Activated CD4-positive, CD25-positive, alpha-beta regulatory T cell treated with anti-CD3 and anti-CD28 coated beads, Interleukin-2, amount 50 U/mL, for 16 hours (primary cell): ENCODE measurements at places on chromosomes 1 and 21.

GRCh38 chr1:85437139-85437538, 27.8 kb downstream of the DDAH1 start:
- DNase-seq = no peak

DNA sequence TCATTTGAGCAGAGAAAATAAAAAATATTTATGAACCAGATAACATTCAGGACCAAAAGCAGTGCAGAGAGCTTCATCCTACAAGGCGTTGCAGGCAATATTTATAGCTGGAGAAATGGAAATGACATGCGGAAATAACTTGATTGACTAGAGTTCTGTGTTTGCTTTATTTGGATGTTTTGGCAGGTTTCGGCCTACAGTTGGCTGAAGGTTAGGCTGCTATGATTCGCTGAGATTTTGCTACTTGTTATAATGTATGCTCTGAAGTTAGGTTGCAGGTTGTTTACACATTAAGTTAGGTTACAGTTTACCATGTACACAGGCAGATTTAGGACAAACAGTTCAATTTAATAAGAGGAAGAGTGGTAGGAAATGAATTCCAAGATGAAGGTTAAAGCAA, 632 bp upstream of the OR13G1 start:
- no peak for DNase-seq

GRCh38 chr21:45926281-45926680, 55.3 kb upstream of the COL6A1 start:
- no peak for DNase-seq

GRCh38 chr1:19124273-19124672, 85.8 kb downstream of the UBR4 start:
- no peak for DNase-seq

DNA sequence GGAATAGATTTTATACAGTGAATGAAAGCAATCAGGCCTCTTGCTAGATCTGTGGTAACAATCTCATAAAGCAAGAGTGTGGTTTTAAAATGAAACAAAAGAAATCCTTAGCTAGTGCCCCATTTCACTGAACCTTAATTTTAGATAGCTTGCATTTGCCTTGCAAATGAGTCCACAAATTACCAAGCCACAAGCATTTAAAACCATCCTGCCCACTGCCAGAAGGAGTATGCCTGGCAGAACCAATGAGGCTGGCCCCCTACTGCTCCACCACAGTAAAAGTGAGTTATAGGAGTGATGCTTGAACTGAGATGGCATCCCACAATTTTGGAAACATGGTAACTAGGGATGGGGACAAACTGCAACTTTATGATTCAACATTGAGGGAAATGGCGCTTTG, 206.4 kb upstream of the LMO4 start:
- no peak for DNase-seq

GRCh38 chr1:27527223-27527889, 37.4 kb upstream of the WASF2 start:
- no peak for DNase-seq

GRCh38 chr21:42232176-42232825, 13.4 kb downstream of the ABCG1 start:
- DNase-seq = no peak

- DNase-seq = no peak
Observed at GRCh38 chr1:30757352-30758120, at the start of gene LAPTM5. Gene LAPTM5 (minus strand): TSS chr1:30757774. CDS start chr1:30757745, 29 bp downstream.

GRCh38 chr1:156511644-156512043, 11.1 kb upstream of the MEF2D start:
- no peak for DNase-seq

DNA sequence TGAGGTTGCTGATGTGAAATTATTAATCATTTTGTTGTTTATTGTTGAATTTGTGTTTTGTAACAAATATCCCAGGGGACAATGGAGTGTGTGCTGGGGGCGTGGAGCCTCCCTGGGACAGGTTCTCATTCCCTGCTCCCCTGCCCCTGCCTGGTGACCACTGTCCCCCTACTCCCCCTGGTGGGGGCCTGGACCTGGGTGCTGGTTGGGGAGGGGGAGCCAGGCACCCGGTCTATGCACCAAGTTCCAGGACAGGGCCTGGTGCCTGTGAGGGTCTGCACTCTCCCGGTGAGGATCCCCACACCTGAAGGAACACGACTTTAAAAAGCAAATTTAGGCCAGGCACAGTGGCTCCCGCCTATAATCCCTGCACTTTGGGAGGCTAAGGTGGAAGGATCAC, 42.4 kb downstream of the CHD5 start:
- DNase-seq = no peak

DNA sequence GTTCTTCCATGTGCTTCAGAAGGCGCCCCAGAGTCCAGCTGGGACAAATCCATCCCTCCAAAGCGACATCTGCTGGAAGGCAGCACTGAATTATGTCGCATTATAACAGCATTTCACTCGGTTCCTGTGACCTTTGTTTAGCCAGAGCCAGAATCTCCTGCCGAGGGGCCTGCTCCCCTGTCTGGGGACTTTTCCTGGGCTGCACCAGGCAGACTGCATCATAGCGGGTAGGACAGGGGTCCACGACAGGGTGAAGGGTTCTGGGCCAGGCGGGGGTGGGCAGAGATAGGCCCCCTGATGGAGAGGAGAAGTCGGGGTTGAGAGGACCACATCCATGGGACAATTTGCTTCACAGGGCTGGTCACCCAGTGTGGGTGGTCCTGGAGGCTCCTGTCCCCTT, 276.9 kb downstream of the MATN1 start:
- no peak for DNase-seq

DNA sequence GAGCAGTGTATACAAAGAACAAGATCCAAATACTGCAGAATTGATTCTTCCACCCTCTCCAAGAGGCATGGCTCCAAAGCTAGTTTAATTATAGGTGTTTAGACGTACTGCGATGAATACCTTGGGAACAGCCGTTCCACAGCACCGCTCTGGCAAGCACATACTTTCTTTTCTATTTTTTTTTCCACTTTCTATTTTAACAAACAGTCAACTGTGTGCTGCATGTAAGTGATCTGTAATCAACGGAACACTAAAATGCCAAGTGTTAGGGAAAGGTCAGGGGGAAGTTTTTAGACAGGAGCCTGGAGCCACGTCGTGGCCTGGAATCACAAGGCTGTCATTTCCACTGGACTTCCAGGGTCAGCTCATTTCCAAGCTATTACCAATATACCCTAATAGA, 486.4 kb upstream of the DAB1 start:
- DNase-seq = no peak

- no peak for DNase-seq
Observed at GRCh38 chr1:3055051-3055450, 14.0 kb upstream of the PRDM16 start.

DNA sequence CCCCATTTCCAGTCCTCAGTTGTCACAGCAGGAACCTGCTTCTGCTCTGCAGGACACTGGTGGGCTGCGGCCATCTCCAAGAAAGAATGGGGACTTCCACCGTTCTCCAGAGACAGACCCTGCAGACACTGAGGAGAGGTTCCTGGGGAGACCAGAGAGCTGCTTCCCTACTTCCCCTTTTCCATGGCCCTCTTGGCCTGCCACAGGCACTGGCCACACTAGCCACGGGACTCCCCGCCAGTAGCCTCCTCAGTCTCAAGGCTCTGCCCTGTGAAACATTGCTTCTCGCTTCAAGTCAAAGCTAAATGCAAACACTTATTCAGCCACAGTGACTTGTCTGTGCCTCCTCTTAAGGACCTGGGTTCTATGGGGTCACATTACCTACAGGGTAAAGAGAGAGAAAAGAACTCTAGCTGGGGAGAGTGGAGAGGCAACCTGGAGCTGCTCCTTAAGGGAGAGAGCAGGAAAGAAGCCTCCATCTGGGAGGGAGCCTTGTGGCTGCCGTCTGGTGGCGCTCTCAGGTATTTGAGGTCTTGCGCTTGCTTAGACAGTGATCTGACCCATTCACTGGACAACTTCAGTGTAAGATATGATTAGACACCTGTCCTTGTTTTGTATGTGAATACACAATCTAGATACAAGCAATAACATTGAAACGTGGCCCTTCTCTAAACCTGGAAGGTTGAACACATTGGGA, 5.4 kb upstream of the SLAMF8 start:
- no peak for DNase-seq

DNA sequence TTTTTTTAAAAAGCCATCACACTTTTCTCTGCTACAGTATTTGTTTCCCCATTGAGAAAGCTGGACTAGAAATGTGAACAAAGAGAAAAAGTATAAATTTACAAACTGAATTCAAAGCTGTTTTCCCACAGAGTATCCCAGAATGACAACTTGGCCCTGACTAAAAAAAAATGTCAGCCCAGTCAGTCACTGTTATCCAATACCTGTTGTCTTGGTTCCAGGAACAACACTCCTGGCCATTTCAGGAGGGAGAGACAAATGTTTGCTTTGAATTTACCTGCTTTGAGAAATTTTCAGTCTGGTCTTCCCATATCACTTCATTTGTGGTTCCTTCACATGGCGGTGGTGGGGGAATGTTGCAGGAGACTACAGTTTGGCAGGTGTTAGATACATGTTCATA, 46.2 kb downstream of the COLGALT2 start:
- DNase-seq = no peak

DNA sequence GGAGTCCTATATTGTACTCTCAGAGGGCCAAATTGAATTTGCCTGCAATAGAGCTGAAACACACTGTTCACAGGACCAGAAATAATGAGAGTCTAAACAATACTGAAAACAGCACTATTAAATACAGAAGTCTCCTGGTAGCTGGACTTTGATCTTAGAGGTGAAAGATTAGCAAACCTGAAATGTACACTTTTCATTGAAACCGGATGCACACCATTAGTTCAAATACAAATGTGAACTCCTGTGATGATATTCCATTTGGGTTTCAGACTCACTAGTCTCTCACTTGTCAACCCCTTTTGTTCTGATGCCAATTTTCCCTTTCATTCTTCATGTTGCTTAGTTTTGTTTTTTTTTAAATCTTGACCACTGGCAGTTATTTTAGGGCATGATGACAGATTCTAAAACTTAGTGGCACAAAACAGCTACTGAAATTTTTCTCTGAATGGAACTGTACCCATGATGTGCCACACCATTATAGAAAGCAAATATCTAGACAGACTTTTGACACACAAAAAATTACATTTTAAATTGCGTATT, 5.9 kb upstream of the TNFSF4 start:
- no peak for DNase-seq

DNA sequence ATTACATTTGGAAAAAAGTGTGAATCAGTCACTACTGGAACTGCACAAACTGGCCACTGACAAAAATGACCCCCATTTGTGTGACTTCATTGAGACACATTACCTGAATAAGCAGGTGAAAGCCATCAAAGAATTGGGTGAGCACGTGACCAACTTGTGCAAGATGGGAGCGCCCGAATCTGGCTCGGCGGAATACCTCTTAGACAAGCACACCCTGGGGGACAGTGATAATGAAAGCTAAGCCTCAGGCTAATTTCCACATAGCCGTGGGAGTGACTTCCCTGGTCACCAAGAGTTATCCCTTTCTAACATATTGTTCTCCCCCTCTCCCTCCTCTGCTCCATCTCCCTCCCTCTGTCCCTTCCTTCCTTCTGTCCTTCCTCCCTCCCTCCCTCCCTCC, 47.7 kb upstream of the RHOU start:
- DNase-seq = no peak

DNA sequence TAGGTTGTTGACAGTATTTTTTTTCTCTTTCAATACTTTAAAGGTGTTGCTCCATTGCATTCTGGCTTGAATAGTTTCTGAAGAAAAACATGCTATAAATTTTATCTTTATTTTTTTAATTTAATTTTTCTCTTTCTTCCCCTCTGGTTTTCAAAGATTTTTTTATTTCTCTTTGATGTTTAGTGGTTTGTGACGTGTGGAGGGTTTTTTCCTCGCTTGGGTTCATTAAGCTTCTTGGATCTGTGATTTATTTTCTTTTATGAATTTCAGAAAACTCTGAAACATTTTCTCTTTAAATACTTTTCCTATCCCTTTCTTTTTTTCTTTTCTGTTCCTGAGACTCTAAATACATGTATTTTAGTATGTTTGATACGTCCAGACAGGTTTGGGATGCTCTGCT, 9.3 kb downstream of the SLC30A7 start:
- DNase-seq = no peak

DNA sequence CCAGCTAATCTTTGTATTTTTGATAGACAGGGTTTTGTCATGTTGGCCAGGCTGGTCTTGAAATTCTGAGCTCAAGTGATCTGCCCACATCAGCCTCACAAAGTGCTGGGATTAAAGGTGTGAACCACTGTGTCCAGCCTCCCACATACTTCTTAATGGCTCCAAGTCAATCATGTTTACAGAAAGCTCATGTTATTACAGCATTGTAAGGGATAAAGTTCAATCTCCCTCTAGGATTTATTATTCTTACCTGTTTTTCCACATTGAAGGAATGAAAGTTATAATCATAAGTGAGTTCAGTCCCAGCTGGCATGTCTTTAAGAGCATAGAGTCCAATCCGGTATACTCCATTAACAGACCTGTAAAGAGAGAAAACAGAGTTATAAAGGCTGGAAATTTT, 39.4 kb downstream of the RUSC1 start:
- DNase-seq = no peak

- DNase-seq = no peak
Observed at GRCh38 chr21:44711327-44712202, at the start of gene TSPEAR. Gene TSPEAR (minus strand): TSS chr21:44711572. CDS start chr21:44711514, 58 bp downstream.

DNA sequence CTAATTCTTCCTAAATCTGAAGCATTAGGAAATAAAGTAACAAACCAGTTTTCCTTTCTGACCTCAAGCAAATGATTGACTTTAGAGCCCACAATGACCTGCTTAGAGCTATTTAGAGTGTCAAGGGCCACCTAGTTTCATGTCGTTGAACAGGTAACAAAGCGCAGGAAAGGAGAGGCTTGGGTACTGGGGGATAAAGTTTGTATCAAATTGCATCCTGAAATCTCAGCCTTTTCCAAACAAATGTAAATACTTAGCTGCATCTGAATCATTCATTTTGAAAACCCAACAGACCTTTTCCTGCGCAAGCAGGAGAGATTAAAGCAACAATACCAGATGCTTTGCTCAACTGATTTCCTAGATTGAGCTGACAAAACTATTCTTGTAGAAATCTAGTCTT, 121.2 kb downstream of the NRIP1 start:
- DNase-seq = no peak

DNA sequence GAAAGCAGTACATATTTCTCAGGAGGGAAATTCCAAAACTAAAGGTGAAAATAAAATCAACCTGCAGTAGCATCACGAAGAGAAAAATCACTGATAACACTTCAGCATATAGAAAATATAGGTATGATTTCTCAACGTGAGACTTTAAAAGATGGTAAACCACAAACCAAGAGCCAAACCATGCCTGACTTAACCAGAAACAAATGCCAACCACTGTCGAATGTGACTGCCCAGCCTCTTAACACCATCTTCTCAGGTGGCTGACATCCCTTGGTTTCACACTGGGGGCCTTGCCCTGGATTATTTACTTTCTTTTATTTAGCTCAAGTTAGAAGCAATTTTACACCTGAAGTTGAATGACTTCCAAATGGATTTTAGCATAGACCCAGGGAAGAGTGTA, 10.1 kb downstream of the HMGCS2 start:
- DNase-seq = no peak
